ENCODE measurements at places on chromosomes 12 and 14.

DNA sequence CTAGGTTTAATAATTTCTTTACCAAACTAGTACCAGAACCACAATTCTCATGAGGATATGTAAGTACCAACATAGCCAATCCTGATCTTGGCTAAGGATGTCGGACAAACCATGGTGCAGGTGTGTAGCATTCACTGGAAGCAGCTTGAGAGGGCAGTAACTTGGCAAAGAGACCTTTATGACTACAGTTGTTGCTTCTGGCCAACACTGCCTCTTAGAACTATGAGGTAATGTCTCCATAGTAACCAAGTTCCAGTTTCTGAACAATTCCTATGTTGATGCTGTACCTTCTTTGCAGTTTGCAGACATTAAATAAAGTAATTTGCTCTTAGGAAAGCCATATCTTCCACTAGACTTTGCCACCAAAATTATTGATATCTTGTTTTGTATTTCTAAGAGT, at the start of gene LMNTD1:
Gene LMNTD1, minus strand, starts transcription at position 186 of the 400 bp plus-strand sequence. CDS start 324 bp downstream, outside the sequence.
- no peak for DNase-seq

GRCh38 chr12:128592220-128592744, 231.5 kb downstream of the SLC15A4 start:
- no peak for DNase-seq

GRCh38 chr12:64270411-64270810, 48.3 kb upstream of the KICS2 start:
- no peak for DNase-seq

- peak; percentile 1 for DNase-seq
These were observed 148.7 kb downstream of the ANO2 start for GRCh38 chr12:5796171-5796958.

GRCh38 chr14:96754162-96754844, 42.9 kb upstream of the VRK1 start:
- no peak for DNase-seq

- DNase-seq: no peak
These were observed 10.8 kb downstream of the ALG10B start for GRCh38 chr12:38327356-38327755.

Data from stimulated activated CD4-positive, alpha-beta T cell treated with anti-CD3 and anti-CD28 coated beads, Interleukin-12 subunit alpha, Interleukin-12 subunit beta, amount 100 ng/mL, for 4 hours (primary cell).